Stimulated activated naive CD4-positive, alpha-beta T cell (primary cell): ENCODE measurements at places on chromosomes 1 and 21.

DNA sequence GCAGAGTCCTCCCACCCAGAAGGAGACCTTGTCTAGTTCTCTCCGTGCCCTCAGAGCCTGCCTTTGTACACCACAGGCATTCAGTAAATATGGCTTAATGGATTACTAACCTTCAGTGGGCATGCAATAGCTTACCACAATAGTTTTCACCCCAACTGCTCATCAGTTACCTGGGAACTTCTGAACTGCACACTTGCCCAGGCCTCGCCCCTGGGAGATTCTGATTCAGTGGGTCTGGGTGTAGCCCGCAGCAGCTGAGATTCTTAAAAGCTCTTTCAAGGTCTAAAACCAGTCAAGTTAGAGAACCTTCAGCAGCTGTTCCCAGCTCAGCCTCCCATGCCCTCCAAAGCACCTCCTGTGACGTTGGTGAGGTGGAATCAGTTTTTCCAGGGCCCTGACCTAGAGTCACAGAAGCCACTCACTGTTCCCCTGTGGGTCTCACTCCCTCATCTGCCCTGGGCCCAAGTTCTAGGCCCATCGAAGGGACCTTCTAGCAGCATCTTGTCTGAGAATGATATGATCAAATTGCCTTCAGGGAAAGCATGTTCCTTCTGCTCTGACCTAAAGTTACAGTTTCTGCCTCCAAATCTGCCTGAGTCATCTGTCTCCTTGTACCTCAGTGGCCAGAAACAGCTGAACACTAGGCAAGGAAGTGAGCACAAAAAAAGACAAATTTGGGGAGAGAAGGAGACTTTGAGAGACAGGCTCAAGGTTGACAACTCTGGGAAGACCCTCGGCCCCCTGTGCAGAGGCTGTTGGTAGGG, 10.8 kb downstream of the ASAP3 start:
- no peak for DNase-seq

DNA sequence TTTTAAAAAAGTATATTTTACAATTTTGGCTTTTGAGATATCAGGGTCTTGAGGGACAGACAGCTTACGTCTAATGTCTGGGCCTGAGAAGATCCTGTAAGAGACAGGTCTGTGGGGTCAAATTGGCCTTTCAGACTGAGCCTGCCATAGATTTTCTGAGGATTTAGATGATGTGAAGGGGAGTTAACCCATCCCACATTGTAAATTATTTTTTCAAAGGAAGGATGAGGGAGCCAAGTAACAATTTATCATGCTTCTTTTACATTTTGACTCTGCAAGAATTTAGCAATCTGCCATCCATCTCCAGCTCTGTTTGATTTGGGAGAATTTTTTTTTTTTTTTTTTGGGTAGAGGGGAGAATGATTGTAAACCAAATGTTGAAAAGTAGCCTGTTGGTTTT, 160.9 kb downstream of the ROR1 start:
- DNase-seq = no peak

DNA sequence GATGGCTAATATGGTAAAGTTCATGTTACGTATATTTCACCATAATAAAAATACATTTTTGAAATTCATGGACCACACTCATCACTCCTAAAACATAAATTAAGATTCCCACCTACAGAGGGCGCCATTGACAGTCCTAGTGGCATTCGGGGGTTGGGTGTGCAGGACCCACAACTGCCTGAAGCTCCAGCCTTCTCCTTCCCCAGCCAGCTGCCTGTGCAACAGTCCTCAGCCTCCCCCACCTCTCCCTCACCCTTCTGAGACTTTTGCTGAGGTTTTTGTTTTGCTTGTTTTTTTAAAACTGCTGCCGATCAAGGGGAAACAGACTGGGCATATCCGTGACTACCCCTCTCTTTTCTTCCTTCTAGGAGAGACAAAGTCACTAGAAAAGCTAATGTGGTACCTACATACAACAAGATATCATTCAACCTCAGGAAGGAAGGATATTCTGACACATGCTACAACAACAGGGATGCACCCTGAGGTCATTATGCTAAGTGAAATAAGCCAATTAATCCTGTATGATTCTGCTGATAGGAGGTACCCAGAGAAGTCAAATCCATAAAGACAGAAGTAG, 9.2 kb upstream of the EVA1C start:
- DNase-seq = peak; percentile 12

- peak; percentile 49 for DNase-seq
Observed at GRCh38 chr1:12438349-12438924, 179.6 kb downstream of the DHRS3 start.

DNA sequence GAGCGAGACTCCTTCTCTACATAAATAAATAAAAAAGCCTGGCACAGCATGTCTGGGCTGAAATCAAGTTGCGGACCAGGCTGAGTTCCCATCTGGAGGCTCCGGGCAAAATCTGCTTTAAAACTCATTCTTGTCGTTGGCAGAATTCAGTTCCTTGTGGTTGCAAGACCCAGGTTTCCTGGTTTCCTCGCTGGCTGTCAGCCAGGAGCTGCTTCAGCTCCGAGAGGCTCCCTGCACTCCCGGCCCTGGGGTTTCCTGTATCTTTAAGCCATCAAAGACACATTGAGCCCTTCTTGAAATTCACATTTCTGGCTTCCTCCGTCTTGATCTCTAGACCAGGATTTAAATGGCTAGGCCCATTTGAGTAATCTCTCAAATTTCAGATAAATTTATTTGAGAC, 20.6 kb upstream of the SCCPDH start:
- no peak for DNase-seq

DNA sequence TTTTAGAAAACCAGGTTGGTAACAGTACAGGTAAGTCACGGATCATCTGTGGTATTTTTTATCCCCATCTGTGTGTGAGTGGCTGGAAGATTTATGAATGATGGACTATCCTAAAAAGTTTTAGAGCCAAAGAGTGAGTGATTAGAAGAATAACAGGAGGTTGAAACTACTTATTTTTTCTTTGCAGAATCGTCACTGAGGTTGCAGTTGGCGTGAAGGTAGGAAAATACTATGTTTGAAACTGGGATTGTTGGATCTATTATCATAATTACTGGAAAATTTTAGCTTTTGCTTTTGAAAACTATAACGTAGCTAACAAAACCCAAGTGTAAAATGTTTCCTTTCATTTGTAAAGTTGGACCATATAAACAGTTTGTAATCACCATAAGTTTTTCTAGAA, 1.8 kb downstream of the PTBP2 start:
- DNase-seq = no peak

- DNase-seq = no peak
Observed at GRCh38 chr1:154842635-154843034, 27.4 kb downstream of the KCNN3 start.

GRCh38 chr1:67908250-67908936, 75.1 kb upstream of the GNG12 start:
- no peak for DNase-seq

DNA sequence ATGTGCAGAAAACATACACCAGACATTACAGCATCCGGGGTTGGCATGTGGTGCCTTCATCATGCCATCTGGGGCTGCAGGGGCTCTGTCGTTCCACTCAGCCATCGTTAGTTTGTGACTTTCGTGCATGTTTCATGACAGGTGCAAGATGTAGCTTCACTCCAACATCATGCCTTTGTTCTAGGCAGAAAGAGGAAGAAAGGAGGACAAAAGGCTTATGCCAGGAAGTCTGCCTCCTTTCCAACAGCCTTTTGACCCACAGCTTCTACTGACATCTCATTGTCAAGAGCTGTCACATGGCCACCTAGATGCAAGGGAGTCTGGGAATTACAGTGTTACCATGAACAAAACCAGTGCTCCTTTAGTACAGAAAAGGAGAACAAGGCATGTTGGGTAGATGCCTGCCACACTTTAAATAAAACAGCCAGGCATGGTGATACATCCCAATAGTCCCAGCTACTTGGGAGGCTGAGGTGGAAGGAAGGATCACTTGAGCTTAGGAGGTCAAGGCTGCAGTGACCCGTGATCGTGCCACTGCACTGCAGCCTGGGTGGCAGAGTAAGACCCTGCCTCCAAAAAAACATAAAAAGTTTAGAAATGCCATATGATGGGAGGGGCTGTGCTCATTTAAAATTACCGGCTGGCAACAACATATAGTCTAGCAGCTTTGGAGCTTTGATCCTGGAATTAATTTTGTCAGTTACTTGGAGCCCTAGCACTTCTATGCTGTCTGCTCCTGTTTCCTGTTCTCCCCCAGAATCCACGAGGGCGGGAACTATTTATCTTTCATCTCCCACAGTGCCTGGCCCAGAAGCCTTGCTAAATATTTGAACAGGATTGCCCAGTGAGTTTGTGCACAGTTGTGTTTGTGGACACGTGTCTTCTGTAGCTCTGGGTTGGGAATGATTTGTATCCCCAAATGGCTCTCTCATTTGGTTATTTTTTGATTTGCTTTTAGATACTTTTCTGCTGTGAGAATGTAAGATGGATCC, 7.4 kb downstream of the DOP1B start:
- no peak for DNase-seq

DNA sequence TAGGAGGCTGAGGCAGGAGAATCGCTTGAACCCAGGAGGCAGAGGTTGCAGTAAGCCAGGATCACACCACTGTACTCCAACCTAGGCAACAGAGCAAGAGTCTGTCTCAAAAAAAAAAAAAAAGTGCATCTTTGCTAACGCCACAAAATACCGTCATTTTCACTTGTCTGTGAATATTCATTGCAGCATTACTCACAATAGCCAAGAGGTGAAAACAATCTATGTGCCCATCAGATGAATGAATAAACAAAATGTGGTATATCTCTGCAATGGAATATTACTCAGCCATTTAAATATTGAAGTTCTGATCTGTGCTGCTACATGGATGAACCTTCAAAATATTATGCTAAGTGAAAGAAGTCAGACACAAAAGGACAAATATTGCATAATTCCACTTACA, 7.9 kb upstream of the TIAM1 start:
- no peak for DNase-seq

GRCh38 chr1:245588116-245588639, 433.4 kb downstream of the KIF26B start:
- no peak for DNase-seq

GRCh38 chr1:182953826-182954225, 860 bp upstream of the SHCBP1L start:
- DNase-seq = no peak

DNA sequence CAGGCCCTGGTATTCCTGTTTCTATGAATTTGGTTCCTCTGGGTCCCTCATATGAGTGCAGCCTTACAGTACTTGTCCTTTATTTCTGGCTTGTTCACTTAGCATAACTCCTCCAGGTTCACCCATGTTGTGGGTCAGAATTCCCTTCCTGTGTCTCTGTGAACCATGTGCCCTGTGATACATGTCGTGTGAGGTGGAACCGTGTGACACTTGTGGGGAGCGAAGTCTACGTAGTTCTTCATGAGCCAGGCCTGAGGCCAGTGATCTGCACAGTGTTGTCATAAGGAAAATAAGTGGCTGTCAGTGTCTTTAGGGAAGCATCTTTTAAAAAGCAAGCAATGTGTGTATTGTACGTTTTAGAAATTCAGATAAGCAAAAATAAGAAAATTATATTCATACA, 122.8 kb downstream of the GALNT2 start:
- DNase-seq = no peak

DNA sequence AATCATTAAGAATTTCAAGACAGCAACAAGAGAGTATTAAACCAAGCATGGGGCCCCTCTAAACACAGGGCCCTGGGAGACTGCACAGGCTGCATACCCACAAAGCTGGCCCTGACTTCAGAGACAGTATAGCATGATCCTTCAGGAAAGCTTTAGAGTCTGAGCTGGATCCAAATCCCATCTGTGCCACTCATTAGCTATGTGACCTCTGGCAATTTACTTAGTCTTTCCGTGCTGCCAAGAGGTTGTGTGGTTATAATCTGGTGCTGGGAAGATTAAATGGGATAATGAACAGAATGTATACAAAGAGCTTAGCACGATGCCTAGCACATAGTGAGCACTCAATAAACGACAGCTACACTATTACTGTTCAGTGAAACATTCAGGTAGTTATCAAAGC, 4.0 kb downstream of the PHC2 start:
- no peak for DNase-seq

GRCh38 chr1:168081373-168082007, 55.2 kb downstream of the GPR161 start:
- DNase-seq = no peak

DNA sequence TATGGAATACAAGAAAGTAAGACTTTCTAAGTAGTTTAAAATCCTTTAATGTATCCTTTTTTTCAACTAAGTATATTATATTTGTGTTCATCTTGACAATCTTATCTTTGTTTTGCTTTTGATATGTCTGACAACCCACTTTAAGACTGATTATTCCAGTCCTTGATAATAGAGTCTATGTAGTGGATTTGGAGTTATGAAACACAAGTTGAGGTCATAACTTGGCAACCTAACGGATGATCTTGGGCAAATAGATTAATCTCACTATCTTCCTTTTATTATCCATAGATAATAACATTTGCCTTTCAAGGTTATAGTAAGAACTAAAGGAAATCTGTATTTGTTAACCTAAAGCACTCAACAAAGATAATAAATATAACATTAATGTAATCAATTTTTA, 4.8 kb upstream of the GBP2 start:
- no peak for DNase-seq

DNA sequence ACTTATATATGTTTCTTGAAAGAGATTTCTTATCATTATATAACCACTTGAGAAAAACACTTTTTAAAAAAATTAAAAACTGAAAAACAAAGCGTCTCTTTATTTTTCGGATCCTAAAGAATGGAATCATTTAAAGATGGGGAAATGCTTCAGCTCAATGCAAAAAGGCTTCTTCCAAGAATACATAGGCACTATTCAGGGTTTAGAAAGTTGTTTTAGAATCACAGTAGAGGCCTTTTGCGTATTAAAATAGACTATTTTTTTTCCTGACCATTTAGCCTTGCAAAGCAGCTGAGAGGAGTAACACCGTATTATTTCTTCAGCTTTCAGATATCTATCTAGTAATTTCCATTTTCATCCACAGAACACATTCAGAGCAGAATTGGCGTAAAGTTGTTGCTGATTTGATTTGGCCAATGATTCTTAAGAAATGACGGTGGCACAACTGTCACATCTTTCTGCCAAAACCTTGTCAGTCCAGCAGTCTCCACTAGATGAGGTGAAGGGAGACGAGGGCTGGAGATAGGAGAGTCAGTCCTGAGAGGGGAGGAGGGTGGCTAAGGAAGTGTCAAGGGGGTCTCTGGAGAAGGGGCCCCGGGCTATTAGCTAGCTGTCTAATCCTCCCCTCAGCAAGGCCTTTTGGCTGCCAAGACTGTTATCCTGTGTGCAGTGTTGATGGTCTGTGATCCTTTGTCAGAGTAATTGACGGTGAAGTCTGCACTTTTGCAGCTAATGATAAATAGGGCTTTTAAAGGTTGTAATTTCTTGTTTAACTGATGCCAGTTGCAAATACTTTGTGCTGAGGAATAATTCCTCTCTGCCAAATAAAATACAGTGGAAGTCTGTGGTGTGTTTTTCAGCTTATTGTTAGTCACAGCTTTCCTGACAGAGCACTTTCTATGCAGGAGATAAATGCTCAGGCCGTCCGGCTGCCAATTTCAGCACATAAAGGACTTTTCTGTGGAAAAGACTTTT, 34.7 kb downstream of the PRRX1 start:
- no peak for DNase-seq
